T1000 (cell line): ENCODE measurements at places on chromosomes 5 and 9.
A peak's percentile ranks its signal among the peaks of the same experiment; 100 is the strongest.

DNA sequence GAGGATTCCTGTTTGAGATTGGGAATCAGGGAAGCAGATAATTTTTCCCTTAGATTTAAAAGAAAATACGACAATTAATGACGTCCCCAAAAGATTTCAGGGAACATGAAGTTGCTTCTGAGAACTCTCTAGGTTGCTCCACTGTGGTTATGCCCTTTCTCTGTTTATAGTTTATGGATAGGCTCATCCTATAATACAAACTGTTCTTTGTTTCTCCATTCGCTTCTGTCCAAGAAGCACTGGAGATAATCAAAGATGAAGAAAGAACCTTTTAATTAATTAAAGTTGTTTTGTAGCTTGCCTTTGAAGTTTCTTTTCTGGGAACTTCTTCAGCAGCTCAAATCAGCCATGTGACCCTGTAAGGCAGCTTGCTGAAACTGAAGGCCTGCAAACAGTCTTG is 87.5 kb downstream of the CHSY3 start:
- DNase-seq, result no peak

GRCh38 chr5:58002323-58002722 is 457.6 kb downstream of the PLK2 start:
- DNase-seq, result no peak

DNA sequence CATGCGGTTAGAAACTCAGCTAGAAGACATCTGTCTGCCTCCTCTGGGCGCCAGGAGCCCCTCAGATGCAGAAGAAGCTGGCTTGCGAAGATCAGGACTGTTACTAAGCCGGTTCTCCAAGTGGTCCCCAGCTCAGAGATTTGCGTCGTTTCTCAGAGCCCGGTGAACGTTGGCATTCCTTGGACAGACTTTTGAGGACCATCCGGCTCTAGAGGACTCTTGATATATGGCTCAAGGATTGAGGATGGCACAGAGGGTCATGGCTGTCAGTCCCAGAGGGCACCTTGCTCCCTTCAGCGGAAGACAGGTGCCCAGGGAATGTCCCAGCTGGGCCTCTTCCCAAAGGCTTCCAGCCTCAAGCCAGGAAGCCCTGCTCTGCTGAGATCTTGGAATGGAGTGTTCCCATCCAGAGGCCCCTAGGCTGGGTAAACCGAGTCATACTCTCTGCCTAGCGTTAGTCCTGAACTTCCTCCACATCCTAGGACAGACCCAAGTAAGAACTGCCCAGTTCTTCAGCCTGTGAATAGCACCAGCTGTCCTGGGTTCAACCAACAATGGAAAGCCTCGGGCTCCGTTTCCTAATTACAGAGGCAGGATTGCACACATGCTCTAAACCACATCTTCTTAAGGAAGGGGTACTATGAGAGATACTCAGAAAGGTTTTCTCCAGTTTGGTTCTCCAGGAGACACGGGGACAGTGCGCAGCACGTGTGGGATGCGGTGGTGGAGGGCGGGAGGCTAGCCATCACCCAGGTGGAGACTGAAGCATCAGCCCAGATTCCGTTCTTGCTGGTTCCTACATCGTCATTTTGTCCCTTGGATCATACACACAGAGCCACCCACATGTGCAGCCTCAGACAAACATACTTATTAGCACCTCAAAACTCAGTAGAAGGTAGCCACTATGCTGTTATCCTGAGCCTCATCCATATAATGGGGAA is 51.4 kb downstream of the ZNF354C start:
- DNase-seq, result no peak

- no peak for DNase-seq
Observed at GRCh38 chr5:141354900-141355469, at the start of gene PCDHGA4. PCDHGA4 (plus strand) TSS chr5:141355021; CDS start chr5:141355108, 87 bp downstream.

GRCh38 chr5:98767581-98767980 is 5.9 kb upstream of the RGMB start:
- no peak for DNase-seq

- no peak for DNase-seq
Observed at GRCh38 chr5:2710910-2711309, 40.6 kb downstream of the IRX2 start.

DNA sequence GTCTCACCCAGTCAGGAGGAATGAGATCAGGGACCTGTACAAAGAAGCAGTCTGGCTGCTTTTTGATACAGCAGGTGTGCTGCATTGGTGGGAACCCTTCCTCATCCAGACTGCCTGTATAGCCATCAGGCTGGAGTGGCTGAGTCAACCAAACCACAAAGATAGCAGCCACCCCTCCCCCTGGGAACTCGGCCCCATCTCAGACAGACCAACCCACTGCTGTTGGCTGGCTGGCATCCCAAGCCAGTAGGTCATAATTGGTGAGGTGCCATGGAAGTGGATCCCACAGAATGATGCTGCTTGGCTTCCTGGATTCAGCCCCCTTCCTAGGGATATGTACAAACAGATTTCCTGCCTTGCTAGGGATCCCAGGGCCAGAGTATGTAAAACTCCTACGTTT is 60.9 kb downstream of the YTHDC2 start:
- peak; percentile 26 for DNase-seq

- no peak for DNase-seq
Observed at GRCh38 chr5:73121119-73121463, 716 bp downstream of the TMEM171 start.
